ENCODE measurements at places on chromosomes 3 and 15.

DNA sequence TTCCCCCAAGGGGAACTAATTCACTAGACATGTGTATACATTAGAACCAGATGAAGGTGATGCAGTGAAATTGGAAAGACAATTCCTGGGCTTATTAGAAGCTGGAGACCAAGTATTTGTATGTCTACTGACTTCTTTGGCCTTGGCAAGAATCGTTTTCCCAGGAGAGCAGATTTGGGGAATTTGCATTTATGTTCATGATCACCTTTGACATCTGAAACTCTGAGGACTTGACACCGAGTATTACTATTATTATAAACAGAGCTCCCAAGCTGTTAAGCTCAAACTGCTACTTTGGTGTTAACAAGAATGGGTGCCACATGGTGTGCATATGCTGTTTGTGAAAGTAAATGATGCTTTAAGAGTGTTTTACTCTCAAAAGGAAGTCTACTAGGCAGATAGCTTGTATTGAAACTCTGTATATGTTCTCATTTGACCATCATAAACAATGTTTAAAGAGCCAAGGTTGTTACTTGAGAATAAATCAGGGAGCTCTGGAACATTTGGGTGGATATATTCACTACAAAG lies 519.8 kb upstream of the GOLIM4 start:
- DNase-seq = no peak

DNA sequence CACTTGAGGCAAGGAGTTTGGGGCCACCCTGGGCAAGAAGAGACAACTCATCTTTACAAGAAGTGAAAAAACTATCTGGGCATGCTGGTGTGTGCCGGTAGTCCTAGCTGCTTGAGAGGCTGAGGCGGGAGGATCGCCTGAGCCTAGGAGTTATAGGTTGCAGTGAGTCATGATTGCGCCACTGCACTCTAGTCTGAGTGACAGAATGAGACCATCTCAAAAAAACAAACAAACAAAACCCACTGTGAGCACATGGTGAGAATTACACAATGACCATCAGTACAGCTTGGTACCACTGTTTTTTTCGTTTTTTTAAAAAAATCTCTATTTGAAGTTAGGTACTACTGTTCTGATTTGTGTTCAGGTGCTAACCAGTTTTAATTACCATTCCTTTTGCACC lies 13.6 kb downstream of the VPS39 start:
- DNase-seq = no peak

GRCh38 chr3:42996633-42997075 lies 17.5 kb downstream of the GASK1A start:
- no peak for DNase-seq

DNA sequence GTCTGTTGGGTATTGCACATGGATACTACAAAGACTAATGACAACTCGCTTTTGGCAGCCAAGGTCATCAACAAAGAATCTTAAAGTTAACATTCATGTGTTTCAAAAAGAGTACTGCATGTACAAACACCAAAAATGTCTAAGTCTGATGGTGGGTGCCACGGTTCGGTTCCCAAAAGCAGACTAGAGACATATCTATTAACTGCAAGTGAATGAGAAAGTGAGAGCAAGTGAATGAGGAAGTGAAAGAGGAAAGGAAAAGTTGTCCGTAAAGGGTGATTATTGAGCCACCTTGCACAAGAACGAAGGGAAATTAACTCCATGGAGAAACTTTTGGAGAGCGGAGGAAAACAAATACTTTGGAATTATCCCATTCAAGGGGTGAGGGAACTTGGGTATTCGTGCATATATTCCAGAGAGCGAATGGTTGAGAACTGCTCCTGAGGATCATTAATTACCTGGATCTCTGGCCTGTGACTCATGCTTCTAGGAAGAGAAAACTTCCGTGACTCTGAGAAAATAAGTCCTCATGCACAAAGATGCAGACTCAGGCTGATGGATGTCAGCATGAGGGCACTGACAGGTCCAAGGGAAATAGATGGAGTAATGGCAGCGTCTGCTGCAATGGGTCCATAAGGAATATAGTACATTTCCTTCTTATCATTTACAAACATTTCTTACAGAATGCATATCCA lies 336.5 kb upstream of the TGFBR2 start:
- no peak for DNase-seq

DNA sequence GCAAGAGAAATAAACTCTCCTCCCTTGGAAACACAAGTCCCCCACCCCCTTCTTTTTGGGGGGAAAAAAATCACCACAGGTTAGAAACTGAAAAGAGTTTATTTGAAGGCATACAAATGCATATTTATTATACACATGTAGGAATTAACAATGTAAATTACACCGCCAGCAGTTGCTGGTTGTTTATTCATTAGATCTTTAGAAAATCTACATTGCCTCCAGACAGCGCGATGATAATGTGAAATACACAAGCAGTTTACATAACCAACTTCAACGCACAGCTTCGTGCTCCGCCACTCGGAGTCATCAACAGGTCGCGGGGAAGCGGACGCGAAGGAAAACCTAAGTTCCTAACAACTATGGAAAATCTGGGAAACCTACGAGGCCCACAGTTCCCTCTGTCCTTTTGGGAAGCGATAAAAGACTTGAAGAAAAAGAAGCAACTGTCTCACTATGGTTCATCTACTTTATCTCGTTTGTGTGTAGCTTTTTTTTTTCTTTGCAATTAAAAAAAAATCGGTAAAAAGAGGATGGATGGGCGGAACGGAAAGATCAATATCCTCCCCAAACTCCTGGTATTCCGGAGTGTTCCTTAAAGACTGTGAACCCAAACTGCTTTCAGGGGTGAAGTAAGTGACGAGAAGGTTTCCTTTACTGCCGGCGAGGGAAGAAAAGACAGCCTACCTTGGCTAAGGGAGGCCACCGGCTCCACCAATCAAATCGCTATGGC lies 8.4 kb upstream of the FOXB1 start:
- no peak for DNase-seq

- no peak for DNase-seq
Measured at GRCh38 chr3:177735431-177735830, 538.1 kb upstream of the TBL1XR1 start.

DNA sequence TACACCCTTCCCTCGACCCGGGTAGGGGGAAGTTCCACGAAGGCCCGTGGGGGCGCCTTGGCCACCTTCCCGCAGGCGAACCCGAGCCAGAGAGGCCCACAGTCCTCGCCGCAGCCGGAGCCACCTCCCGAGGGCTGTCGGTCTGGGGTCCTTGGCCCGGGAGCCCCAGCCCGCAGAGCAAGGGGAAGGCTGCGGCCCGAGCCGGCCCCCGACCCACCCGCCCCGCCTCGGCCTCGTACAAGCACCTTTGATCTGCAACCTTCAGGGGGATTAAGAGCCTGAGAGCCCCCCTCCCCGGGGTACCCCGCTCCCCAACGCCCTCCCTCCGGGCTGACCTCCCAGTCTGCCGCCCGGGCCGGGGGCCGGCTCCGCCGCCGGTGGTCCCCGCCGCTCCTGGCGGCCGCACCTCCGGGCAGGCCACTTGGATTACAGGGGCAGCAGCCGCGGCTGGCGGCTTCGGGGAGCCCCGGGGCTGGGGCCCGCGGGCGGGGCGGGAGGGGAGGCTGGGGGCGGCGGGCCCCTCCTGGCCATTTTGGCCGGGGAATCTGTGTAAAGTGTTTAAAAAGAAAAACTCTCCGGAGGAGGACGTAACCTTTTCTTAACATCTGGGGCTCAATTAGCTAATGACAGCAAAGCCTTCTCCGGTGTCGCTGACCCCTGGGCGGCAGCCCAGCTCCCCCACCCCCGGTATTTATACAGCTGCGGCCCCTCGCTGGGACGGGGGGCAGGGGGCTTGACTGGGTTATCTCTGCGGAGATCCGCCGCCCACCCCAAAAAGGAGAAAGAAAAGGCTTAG lies 40.2 kb downstream of the EPHB3 start:
- DNase-seq = no peak

Measured in urothelium cell line (cell line).